ENCODE measurements at places on chromosomes 13 and 19.

DNA sequence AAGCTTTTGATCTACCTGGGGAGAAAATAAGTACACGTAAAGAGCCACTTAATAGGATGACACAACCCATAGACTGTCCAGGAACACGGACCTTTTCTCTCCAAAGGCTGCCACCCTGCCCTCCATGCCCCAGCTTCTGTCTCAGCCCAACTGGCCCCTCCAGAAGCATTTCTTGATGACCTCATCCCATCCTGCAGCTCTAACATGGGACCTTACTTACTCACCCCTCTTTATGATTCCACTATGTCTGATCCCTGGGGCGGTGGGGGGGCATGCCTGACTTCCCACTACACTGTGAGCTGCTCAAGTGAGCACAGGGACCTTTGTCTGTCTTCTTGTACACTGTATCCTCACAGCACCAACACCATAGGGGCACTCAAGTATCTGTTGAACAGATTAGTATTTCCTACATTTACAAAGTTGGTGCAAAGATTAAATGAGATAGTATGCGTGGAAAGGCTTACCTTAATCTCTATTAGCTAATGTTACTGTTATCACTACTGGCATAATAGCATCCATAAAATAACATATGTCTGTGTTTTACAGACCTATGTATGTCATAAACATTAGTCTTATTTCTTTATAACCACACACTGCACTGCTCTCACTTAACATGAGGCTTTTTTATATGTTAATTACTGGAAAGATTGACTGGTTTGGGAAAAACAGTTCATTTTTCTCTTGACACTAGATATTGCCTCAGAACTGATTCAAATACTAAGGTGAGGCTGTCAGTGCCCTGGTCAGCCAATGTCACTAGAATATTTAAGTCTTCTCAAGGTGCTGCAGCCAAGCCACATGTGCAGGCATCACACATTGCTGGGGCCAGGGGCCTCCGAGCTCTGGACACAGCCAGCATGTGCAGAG, 100.9 kb downstream of the FOXO1 start:
- DNase-seq, result peak; percentile 28

GRCh38 chr19:33511346-33511745, 10.2 kb downstream of the PEPD start:
- DNase-seq, result no peak

DNA sequence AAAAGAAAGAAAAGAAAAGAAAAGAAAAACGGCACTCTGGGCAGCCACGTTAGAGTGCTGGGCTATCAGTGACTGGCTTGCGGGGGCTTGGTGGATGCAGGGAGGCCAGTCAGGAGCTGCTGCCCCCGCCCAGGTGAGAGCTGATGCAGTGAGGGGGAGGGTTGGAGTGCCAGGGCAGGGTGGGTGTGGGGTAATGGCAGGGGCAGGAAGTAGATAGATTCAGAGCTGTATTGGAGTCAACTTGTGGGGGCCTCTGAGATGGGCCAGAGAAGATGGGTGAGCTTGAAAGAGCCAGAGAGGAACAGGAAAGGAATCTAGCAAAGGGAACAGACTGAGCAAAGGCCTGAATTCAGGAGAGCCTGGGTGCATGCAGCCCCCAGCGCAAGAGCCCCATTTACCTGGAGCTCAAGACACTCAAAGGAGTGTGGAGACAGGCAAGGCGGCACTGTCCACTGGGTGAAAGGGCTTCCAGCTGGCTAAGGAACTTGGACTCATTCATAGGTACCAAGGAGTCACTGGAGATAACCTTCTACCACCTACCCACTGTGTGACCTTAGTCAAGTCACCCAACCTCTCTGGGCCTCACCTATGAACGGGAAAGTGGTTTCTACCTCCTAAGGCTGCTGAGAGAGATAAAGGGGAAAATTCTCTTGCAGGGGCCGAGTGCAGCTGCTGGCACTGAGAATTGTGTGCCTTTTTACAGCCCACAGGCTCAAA, 20.2 kb downstream of the VSTM2B start:
- DNase-seq, result no peak

- DNase-seq, result no peak
These were observed 4.4 kb downstream of the PRDX2 start for GRCh38 chr19:12797141-12797587.

DNA sequence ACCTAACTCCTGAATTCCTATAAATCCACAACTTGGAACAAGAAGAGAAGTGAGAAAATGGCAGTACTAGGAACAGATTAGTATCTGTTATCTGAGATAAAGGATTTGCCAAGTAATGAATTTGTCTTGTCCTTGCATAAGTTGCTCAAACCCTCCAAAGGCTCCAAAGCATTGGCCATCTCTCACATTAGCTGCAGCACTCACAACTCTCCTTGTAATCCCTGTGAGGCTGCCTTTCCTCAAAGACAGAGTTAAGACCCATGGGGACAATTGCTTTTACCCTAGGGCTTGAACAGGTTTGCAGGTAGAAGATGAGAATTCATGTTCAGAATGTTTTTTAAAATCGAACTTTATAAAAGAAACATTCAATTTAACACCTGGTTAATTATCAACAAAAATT, 1702.2 kb downstream of the EFNB2 start:
- no peak for DNase-seq

- no peak for DNase-seq
These were observed 122.5 kb downstream of the CDK8 start for GRCh38 chr13:26376430-26376829.

DNA sequence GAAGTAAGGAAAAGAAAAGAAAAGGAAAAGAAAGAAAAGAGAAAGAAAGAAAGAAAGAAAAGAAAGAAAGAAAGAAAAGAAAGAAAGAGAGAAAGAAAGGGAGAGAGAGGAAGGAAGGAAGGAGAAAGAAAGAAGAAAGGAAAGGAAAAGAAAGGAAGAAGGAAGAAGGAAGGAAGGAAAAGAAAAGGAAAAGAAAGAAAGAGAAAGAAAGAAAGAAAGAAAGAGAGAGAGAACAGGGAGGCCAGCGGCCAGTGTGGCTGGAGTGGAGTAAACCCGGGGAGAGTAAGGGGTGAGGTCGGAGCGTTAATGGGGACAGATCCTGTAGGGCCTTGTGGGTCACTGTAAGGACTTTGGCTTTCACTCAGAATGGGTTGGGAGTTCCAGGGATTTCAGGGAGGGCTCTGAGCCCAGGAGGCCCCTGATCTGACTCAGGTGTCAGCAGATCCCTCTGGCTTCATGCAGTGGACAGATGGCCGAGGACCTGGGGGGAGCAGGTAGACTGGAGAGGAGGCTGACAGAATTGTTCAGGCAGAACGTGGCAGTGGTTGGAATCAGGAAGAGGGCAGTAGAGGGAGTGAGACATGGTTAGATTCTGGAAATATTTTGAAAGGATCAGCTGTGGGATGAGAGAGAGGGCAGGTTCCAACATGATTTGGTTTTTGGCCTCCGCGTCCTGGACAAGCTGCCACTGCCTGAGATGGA, 19.8 kb upstream of the FXYD3 start:
- no peak for DNase-seq

GRCh38 chr13:100506600-100507422, 81.8 kb downstream of the GGACT start:
- DNase-seq, result no peak

- DNase-seq, result no peak
These were observed 693 bp upstream of the TMED1 start for GRCh38 chr19:10836479-10837330.

GRCh38 chr13:42075517-42075916, 27.1 kb downstream of the DGKH start:
- no peak for DNase-seq

- no peak for DNase-seq
These were observed 1793.2 kb upstream of the PRR20A start for GRCh38 chr13:55347528-55347927.

GRCh38 chr13:45162821-45163220, 38.0 kb downstream of the KCTD4 start:
- peak; percentile 76 for DNase-seq

DNA sequence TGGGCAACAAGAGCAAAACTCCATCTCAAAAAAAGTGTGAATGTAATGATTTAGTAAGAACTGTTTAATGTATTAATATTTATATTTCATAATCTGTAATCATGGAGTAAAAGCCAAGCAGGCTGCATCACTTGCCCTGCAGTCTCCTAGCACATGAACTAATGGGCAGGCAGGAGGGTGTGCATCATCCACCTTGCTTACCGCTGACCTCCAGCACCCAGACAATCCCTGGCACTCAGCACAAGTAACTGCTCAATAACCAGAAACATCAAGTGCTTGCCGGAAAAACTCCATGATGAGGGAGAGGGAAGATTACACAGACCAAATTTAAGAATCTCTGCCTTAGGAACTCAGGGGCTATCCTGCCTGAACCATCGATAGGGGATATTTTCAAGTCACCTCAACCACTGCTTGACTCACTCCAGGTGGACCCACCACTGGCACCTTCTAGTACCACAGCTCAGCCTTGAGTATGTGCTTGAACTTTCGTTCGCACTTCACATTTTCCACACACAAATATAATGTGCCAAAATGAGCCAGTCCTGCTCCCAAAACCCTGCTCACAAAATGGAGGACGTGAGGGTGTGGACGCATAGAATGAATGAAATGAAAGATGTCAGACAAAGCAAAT, 18.6 kb downstream of the BRD4 start:
- no peak for DNase-seq

- no peak for DNase-seq
These were observed 358.5 kb downstream of the MYO16 start for GRCh38 chr13:108987944-108988343.

- no peak for DNase-seq
These were observed at the start of gene TNNI3 for GRCh38 chr19:55157064-55157908. TSS of gene TNNI3 (minus strand) at chr19:55157732. CDS start at chr19:55157589, 143 bp downstream.

GRCh38 chr13:110944121-110944967, 29.5 kb upstream of the ANKRD10 start:
- peak; percentile 52 for DNase-seq

GRCh38 chr13:22050951-22051563, 380.2 kb downstream of the FGF9 start:
- no peak for DNase-seq

GRCh38 chr19:55463583-55464031, 944 bp downstream of the C19orf85 start:
- DNase-seq, result no peak

GRCh38 chr13:60043262-60043661, 120.5 kb downstream of the DIAPH3 start:
- peak; percentile 58 for DNase-seq

GRCh38 chr19:33444562-33445441, 71.3 kb downstream of the CEBPG start:
- no peak for DNase-seq

DNA sequence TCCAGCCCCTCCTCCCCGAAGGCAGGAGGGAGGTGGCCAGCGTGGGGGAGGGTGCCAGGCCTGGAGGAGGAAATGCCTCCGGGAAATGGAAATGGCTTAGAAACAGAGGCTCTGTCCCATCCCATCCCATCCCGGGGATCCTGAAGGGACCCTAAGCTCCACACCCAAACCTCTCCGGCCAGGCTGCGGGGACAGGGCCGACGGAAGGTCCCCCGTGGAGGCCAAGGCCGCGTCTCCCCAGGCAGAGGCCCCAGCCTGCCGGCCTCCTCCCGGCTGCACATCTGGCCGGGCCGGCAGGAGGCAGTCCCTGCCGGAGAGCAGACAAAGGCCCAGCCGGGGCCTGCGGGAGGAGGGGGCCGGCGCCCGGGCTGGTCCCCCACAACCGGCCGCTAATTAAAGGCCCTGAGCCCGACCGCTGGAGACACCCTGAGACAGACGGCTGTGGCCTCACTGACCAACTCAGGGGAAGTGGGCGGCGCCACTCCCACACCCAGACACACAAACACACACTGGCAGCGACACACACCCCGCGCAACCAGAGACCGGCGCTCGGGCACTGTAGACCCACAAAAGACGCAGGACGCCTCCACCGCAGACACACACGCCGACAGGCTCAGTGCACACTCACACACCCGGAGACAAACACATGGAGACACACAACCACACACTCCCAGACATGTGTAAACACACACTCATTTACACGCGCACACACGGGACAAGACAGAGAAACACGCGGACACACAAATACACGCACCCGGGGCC, 1.1 kb downstream of the ADAMTS10 start:
- peak; percentile 60 for DNase-seq

- DNase-seq, result no peak
These were observed 418.9 kb downstream of the ZNF536 start for GRCh38 chr19:30791088-30791487.

GRCh38 chr19:35623327-35624010, 5.4 kb upstream of the RBM42 start:
- no peak for DNase-seq

- peak; percentile 91 for DNase-seq
These were observed 56.6 kb downstream of the COL4A1 start for GRCh38 chr13:110250258-110250891.

DNA sequence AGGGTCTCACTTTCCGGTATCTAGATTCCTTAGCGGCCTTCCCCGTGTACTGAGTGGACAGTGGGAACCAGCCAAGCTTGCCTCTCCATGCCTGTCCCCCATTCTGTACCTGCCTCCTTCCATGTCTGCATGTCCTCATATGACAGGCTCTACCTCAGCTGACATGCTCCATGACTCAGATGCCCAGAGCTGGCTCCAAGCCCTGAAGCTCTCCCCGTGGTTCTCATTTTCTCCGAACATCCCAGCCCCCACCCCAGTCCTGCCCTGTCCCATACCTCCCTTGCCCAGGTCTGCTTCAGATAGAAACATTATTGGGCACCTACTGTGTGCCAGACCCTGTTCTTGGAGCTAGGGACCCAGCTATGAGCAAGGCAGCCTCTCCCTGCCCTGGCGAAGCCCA, 17.1 kb upstream of the SHFL start:
- DNase-seq, result no peak

DNA sequence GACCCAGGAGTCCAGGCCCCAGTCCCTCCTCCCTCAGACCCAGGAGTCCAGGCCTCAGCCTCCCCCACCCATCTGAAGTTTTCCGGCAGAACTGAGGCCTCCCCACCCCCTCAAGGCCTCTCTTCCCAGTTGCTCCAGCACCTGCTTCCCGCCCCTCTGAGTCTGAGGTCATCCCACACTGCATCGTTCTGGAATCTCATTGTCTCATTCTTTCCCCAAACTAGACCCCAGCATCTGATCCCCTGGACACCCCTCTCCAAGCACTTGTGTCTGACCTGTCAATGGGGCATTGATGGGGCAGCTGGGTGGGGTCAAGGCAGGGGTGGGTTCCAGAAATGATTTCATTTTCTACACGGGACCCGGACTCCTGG, 793 bp upstream of the SBK2 start:
- peak; percentile 42 for DNase-seq

DNA sequence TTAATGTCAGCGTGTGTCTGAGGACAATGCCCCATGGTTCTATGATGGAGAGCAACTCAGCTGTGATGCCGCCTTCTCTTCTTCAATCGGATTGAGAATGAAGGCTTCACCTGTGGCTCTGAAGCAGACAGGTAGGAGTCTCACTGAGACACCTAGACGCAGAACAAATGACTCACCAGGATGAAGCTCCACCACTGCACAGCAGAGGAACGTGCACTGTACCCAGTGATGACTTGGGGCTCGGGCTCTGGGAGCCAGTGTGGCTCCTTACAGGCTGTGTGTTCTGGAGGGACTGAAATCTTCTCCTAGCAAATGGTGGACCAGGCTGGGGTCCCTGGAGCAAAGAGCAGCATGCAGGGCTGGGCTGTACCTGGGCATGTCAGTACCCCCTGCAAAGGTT, 44.0 kb downstream of the CCDC70 start:
- DNase-seq, result no peak

Measured in EH (cell line).